Mesenchymal stem cell (in vitro differentiated cells and primary cell): ENCODE measurements at places on chromosomes 16 and 17.
A peak's percentile ranks its signal among the peaks of the same experiment; 100 is the strongest.

GRCh38 chr16:87586201-87586782 lies 16.0 kb upstream of the JPH3 start:
- H3K4me3 ChIP-seq: no peak overlapping the region
- DNase-seq: peak; percentile 30
- H3K27ac ChIP-seq: no peak overlapping the region
- H3K36me3 ChIP-seq: no peaks in the 10 kb centered on the region

DNA sequence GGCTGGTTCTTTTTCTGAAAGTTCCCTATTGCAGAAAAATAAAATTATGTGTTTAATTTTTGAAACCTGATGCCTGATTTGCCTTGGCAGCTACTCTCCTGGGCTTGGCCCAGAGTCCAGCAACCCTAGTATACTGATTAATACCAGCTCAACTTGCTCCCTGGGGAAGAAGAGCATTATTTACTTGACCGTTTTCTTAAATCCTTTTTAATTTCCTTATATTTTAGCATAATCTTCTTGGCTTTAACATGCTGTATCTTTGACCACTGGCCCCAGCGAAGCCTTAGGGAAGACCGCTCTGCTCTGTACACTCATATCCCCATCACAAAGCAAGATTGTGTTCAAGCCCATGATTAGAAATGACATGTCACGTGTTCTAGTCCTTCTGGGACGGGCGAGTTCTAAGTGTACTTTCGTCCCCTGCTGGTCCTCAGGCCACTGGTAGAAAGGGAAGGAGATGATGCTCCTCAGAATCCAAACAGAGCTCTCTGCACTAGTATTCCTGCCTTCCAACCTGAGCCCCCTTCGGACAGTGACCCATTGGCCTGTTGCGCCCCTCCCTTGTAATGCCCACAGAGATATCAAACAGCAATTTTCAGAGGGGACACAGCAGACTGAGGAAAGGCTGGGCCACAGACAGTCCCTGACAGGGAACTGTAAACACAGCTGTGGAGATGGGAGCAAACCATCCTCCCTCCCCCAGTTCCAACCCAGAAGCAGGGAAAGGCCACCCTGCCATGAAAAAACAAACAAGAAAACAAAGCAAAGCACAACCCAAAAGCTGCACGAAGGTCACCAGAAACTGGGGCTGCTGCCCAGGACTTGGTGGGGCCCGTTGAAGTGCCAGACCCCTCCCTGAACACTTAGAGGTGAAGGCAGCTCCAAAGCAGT lies 4.3 kb upstream of the EZH1 start:
- no peaks in the 10 kb centered on the region for H3K36me3 ChIP-seq
- H3K27ac ChIP-seq: no peak overlapping the region
- peaks cover 3% of the 10 kb centered on the region for H3K4me1 ChIP-seq
- H3K4me3 ChIP-seq: no peak overlapping the region
- no peak for DNase-seq
- no peaks in the 10 kb centered on the region for H3K27me3 ChIP-seq

DNA sequence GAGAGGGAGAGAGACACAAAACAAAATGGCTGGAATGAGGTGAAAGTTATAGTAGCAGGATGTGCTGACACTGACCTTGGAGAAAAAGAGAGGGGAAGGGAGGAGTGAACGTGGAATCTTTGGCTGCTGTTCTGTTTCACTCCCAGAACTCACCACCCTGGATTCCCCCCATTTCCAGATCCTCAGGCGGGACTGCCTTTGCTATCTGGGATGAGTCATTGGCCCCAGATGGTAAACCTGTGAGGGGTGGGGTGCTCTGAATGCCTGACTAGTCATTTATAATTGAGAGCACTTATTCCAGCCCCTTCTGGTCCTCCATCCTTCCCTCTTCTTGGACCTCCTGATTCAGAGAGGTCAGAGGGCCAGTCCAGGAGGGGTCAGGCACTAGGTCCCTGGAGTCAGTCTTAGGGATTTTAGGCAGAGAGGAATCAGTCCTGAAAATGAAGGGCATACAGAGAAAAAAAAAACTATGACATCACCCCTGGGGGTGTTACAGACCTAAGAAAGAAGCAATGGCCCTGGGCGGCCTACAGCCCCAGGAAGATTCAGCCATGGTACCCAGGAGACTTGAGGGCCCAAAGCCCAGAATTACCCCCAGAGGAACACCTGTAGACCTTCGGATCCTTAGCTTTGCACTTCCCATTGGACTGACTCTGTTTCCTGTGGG lies 2.2 kb upstream of the ZG16 start:
- H3K27me3 ChIP-seq: peaks cover 24% of the 10 kb centered on the region
- DNase-seq: peak; percentile 32

- H3K4me3 ChIP-seq: no peak overlapping the region
- H3K36me3 ChIP-seq: no peaks in the 10 kb centered on the region
- H3K4me1 ChIP-seq: peaks cover 3% of the 10 kb centered on the region
Observed at GRCh38 chr17:31433811-31434726, 42.6 kb downstream of the RAB11FIP4 start.

DNA sequence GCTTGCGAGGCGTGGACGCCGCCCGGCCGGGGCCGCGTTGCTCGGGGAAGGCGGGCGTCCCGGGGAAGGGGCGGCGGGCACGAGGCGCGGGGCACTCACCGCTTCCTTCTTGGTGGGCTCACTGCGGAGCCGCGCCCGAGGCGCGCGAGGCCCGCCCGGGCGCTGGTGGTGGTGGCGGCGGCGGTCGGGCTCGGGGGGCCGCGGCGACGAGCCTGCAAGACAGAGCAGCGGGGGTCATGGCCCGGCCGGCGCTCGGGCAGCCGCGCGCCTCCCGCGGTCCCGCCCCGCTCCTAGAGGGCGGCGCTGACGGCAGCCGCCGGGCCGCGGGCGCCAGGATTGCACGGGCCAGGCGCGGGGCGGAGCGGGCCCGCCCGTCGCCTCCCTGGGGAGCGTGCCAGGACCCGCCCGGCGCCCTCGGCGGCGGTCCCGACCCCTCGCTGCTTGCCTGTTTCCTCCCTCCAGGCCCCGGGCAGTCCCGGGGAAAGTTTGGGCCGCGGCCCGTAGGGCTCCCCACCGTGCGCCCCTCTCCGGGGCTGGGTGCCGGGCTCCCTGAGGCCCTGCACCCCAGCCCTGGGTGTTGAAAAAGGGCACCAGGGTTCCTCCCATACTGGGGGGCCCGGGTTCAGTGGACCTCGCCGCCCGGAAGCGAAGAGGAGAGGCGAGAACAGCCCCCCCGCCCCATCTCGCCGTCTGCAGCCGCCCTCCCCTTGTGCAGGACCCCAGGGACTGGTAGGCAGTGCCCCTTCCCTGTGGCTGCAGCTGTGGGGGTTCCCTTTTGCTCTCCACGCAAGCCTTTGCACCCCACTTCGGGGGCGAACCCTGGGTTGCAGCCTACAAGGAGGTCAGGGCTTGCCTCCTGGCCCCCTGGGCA lies at the start of gene C16orf74:
TSS of gene C16orf74 (minus strand) at position 270 of the 871 bp plus-strand sequence. CDS start 15,879 bp downstream, outside the sequence.
- H3K27ac ChIP-seq: no peak within 1 kb of the TSS
- H3K4me1 ChIP-seq: peaks cover 28% of the 10 kb centered on the region
- H3K27me3 ChIP-seq: peaks cover 35% of the 10 kb centered on the region
- peak; percentile 57 for DNase-seq
- no peaks in the 10 kb centered on the region for H3K36me3 ChIP-seq
